Epithelial cell of prostate (primary cell): ENCODE measurements at places on chromosomes 3 and 15.
A peak's percentile ranks its signal among the peaks of the same experiment; 100 is the strongest.

DNA sequence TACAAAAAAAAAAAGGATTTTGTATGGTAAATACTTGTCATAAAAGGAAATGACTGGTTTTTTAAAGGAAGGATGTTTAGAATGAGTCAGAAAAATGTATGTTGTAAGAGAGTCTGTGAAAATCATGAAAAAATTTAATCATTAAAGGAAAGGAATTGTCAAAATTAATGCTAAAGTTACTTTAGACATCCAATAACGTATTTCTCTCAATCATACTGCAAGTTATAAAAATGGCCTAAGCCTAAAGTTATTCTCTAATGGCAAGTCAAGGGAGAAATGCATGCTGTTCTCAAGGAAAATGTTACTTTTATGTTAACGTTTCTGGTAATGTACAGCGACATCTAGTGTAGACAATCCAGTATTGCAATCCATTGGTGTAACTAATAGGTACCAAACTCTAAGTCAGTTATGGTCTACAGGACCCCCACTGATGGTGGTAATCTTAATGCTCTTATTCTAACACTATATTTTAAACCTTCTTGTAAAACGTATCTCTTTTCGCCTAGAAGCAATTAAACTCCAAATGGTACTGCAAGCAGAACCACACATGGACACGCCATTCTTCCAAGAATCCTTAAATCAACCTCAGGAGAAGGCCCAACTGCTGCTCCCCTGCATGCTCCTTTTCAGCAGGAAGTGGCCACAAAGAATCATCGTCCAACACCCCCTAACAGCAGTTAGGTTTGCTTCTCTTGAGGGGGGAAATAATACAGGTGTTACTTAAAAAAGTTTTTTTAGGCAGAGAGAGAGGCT lies 35.2 kb downstream of the NCEH1 start:
- no peak for DNase-seq

GRCh38 chr3:126982126-126982470 lies 817 bp upstream of the PLXNA1 start:
- no peak for DNase-seq

DNA sequence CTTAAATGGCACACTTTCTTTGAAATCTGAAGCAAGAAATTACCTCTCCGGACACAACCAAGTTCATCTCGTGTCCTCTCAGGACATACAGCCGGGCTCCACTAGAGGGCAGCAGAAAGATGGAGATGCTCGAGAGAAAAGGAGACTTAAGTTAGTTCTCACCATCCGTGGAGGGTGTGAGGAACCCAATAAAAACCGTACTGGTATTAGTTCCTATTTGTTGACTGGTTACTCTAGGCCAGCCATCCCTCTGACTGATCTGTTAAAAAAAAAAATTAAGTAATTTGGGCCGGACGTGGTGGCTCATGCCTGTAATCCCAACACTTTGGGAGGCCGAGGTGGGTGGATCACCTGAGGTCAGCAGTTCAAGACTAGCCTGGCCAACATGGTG lies 7.9 kb upstream of the CYP11A1 start:
- DNase-seq: no peak

- no peak for DNase-seq
Observed at GRCh38 chr15:36726224-36726623, 146.8 kb downstream of the CDIN1 start.

- DNase-seq: no peak
Observed at GRCh38 chr15:80487839-80488390, 83.7 kb downstream of the ARNT2 start.

DNA sequence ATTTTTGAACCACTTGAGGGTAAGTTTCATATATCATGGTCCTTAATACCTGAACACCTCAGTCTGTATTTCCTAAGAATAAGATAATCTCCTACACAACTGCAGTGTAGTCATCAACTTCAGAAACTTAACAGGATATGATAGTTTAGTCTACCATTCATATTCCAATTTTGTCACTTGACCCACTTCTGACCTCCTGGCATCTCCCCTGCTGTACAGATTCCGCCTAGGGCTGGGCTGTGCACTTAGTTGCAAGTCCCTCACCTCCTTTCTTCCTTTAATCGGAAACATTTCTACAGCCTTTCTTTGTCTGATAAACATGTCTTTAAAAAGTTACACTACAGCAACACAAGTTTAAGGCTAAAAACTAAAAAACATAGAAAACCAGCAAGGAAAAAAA lies 218.4 kb upstream of the SLCO3A1 start:
- no peak for DNase-seq

DNA sequence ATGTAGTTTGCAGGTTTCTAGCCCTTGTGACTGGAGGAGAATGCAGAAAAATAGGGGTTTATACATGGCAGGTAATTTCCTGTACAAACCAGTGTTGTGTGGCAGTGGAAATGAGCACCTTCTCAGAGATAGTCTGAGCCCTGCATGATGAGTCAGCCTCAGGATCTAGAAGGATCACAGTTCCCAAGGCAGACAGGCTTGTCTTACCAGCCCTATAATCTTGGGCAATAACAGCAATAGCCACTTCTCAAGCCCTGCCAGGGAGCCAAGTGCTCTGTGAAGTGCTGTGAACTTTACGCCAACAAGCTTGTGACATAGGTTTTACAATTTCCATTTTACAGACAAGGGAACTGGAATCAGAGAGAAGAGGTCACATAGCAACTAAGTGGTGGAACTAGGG lies 89.4 kb downstream of the CD47 start:
- peak; percentile 63 for DNase-seq

- no peak for DNase-seq
Observed at GRCh38 chr15:57442335-57442734, 66.0 kb downstream of the CGNL1 start.

GRCh38 chr3:193932136-193932535 lies 203.8 kb upstream of the HES1 start:
- DNase-seq: no peak
